ENCODE measurements at places on chromosomes 5 and 9. TPM values are rescaled to one million over a fixed set of nuclear protein-coding genes. Genes with fewer than 3 reads are reported as not detected.

The CER1 gene
- not detected for total RNA-seq

DNA sequence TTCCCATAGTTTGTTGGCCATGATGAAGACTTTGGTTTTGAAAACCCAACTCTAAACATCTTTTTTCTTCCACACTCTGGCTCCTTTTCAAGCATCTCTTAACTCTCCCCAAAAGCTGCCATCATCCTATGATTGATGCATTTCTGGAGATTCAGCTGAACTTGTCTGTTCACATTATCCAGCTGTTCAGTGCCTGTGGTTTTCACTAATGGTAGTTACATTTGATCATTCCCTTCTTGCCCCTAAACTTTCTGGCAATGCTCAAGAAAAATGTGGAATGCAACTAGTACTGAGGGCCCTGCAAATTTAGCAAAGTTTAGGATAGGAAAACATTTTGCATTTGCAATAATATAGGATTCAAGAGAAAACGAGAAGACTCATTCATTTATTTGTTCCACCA, 267.5 kb downstream of the ENC1 start:
- DNase-seq, result no peak

GRCh38 chr5:67731886-67732285, 483.7 kb upstream of the PIK3R1 start:
- DNase-seq, result no peak

GRCh38 chr9:94286116-94286515, 27.0 kb downstream of the ZNF169 start:
- no peak for DNase-seq

The SELENOP gene
- total RNA-seq, result 45.1 TPM

- DNase-seq, result no peak
These were observed 14.8 kb upstream of the SLC30A5 start for GRCh38 chr5:69078921-69079540.

The MVB12B gene
- 3.2 TPM for total RNA-seq

DNA sequence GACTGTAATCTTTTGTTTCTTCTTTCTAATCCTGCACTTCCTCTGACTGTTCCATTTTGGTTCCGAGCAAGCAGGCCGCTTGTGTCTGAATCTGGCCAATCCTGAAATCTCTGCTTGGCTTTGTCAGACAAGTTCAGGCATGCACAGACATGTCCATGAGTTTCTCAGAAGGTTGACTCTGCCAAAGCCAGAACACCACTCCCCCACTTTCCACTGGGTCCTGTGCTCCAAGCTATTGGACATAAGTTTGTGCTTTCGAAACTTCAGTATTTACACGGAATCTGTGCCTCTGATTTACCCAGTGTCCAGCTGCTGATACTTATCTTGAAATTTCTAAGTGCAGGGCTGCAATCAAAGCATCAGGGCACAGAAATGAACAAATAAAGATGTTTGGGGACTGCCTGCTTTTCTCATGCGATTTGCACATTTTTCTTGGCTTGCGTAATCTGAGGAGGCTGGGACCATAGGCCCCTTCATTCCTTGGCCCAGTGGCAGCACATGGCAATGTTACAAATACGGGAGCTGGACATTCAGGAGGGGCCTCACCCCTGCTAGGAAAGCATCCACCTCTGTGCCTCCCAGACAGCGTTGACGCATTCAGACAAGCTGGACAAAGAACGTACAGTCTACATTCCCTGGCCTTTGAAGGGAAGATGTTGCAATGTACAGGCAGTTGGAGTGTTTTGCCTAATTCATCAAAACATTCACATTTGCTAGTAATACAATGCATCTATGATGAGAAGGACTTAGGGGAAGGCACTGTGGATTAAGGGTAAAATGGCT, 209.2 kb upstream of the PAPPA start:
- DNase-seq, result peak; percentile 69

DNA sequence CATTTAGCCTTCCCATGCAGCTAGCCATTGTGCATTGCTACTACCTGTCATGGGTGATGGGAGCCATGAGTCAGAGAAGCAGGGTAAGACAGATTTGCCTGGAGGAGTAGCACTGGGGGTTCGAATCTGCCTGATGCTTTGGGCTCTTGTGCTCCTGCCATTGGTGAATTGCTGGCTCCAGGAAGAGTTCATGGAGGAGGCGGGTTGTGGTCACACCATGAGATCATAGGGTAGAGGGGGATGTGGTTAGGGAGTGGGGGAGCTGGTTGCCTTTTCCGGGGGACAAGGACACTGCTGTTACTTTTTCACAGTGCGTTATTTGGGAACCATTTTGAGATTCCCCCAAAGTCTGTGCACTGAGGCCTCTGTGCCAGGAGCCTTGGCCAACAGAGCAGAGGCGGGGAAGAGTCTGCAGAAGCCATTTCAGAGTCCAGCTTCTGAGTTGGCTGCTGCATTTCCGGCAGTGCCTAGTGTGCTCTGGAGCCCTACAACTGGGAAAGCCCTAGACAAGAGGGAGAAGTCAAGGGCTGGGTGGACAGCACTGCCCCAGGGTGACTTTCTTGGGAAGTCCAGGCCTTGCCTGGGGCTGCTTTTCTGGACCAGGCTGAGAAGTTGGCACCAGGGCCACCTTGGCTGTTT, 6.2 kb downstream of the ANGPTL2 start:
- peak; percentile 47 for DNase-seq

Measured in M059J (cell line).